ENCODE measurements at places on chromosomes 5 and 9. TPM values are rescaled to one million over a fixed set of nuclear protein-coding genes. Genes with fewer than 3 reads are reported as not detected.

DNA sequence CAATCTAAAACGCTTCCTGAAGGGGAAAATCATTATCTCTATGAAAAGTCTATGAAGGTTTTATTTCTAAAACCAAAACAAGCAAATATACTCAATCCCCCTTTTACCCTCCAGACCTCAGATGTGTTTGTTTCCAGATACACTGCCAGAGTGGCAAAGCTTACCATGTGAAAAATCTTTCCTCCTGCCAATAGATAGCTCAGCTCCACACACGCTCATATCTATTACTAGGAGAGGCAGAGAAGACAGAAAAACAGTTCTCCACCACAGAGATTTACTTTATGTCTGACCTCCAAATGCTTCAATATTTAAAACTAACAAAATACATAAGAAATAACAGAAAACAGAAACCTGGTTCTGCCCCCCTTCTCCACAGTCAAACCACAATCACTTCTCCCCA, 7.0 kb downstream of the IRX2 start:
- DNase-seq, result no peak

GRCh38 chr9:38339496-38339895, 53.0 kb upstream of the ALDH1B1 start:
- no peak for DNase-seq

- no peak for DNase-seq
These were observed 208.3 kb downstream of the SPATA31D1 start for GRCh38 chr9:82196622-82197441.

DNA sequence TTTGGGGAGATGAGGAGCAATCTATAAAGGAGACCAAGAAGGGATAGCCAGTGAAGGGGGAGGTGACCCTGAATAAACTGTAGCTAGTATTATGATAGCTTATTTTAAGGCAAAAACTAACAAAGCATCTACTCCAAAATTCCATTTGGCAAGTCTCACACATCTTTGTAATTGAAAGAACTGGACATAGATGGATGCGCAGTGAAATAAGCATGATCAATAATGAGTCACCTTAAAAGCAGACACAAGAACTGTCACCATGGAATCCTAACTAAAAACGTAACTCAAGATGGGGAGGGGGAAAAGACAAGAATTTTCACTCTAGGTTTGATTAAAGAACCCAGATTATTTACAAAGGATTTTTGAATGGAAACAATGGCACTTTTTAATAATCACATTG, 164.5 kb downstream of the MED27 start:
- DNase-seq, result no peak

DNA sequence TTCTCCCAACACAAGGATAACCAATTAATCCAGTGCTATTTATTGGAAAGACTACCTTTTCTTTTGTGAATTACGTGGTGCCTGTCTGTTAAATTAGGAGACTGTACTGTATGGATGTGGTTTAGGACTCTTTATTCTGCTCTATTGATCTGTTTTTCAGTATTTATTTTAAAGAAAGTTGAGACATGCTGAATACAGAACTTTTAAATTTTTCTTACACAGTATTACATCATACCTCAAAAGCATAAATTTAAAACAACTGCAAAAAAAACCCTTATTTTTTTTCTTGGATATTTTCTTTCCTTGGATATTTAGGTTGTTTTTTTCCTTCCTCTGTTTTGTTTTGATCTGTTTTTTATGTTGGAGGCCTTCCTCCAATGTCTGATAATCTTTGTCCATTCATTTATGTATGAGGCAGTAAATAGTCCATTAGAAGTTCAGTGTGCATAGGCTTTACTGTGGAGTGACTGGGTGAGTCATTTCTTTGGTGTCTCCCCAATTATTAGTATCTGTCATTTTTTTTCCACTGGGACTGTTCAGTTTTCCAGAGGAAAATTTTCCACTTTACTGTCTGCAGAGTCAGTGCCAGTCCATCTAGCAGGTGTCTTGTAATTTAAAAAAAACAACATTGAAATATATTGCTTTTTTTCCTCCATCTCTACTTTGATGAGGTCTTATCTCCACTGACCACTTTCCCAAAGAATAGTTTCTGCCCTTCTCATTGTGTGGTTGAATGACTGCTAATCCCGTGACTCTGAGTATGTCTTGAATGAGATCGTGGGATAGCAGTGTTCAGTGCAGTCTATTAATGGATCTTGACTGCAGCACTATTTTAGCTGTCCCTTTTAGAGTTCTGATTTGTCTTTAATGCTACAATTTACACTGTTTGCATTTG, 15.2 kb downstream of the CYSTM1 start:
- DNase-seq, result no peak

DNA sequence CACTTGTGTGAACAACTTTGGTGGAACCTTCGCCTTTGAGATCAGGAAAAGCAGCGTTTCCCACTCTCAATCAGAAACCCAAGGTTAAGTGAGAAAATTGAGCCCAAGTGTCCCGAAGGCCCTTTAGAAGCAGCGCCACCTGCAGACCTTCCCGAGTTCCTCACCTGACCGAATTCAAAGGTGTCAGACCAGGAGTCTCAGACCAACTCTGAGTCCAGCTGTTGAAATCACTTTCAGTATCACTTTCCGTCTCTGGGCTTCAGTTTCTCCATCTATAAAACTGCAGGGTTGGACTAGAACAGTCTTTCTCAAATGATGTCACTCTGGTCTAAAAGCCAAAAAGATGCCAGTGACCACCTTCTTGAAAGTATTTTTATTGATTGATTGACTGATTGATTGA, 31.7 kb upstream of the GRHPR start:
- no peak for DNase-seq

GRCh38 chr9:89640361-89640760, 35.5 kb downstream of the GADD45G start:
- DNase-seq, result no peak

DNA sequence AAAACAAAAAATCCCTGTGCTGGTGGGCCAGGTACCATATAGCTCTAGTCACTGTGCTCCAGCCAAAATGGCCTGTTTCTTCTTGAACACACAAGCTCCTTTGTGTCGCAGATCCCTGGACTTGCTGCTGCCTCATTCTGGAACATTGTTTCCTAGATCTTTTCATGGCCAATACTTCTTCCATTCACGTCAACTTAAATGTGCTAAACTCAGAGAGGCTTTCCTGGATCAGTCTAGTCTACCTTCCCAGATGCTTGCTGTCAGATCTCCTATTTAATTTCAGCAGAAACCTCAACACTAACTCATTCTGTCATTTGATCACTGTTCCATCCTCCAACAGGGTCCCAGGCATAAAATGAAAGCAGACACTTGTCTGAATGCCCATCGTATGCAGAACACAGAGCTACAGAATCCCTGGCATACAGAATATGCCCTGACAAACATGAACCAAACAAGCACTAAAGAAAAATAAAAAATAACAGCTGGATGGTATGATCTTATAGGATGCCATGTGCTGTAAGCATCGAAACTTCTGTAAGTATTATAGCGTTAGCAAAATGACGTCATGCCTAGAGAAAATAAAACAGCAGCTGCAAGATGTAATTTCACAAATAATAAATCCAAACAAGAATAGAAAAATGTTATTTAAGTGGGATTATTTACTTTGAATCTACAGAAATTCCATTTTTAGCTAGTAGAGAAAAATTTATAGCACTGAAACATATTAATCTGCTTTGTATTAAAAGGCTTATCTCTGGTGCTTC, 403.7 kb upstream of the DAP start:
- no peak for DNase-seq

GRCh38 chr9:113352411-113352810, 3.1 kb downstream of the BSPRY start:
- no peak for DNase-seq

GRCh38 chr5:1771149-1772065, 28.2 kb downstream of the MRPL36 start:
- no peak for DNase-seq

- DNase-seq, result no peak
These were observed 102.6 kb upstream of the TBC1D2 start for GRCh38 chr9:98357921-98358535.

DNA sequence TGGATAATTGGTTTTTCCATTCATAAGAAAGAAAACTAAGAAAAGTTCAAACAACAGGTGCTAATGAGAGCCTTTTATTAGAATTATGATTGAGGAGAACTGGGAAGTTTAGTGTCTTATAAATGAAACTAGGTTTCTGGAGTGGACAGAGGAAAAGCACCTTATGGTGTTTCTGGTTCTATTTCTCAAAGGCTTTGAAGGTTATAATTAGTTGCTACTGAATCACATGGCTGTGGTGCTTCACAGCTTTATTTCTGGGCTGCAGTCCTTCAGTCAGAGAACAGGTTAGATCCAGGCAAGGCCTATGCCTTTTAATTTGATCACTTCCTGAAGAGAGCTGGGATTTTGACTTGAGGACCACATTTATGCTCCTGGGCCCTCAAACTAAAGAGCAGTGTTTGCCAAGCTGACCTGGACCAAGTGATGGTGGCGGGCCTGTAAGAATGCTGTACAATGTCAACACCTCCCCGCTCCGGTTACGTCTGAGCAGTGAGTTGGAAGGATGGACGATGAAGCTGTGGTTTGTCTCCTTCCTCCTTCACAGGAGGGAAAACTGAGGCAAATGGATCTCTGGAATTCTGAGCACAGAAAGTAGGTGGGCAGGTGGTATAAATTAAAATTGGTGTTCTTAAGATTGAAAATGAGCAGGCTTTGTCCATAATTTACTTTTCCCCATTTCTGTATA, 56.0 kb downstream of the ZNF462 start:
- no peak for DNase-seq

DNA sequence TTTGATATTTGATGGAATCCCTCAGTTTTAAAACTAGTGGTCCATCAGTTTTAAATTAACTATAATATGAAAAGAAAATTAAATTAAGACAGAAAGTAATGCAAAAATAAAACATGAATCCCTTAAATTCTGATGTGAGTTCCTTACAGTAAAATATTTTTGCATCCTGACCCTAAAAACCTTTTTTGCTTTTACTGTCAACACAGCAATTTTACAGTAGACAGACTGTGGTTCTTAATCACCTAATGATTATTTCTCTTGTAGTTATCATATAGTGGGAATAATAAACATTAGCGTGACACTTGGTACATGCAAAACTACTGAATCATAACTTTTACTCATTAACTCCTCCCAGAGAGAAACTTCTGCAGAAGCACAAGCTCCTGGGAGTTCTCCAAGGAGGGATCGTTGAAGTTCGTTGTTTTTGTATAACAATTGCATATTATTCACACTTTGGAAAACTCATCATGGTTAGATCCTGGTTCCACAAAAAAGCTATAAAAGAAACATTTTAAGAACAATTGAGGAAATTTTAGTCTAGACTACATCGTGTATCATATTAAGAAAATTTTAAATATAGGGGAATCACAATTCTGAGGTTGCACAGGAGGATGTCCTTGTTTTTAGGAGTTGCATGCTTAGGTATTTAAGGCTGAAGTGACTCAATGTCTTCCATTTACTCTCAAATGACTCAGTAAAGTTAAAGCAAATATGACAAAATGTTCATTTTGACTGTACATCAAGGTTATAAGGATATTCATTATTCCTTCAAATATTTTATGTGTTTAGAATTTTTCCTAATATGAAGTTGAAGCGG, 88.2 kb upstream of the NIPAL4 start:
- no peak for DNase-seq

DNA sequence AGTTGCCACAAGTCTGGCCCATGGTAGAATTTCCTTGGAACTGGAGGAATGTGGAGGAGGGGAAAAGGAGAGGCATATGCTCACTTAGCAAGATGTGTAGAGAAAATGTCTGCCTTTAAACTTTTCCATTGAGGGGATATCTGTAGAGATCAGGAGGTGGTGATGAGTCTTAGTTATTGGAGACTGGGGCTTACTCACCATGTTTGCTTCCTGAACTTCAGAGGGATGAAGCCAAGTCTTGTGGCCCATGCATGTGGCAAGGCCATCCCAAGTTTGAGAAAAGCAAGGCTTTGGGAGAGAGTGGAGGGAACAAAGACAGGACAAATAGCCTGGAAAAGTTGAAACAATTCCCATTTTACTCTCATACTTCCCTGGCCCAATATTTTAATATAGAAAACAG, 124.5 kb downstream of the GDNF start:
- no peak for DNase-seq

GRCh38 chr5:61918611-61919010, 387.4 kb upstream of the KIF2A start:
- no peak for DNase-seq

DNA sequence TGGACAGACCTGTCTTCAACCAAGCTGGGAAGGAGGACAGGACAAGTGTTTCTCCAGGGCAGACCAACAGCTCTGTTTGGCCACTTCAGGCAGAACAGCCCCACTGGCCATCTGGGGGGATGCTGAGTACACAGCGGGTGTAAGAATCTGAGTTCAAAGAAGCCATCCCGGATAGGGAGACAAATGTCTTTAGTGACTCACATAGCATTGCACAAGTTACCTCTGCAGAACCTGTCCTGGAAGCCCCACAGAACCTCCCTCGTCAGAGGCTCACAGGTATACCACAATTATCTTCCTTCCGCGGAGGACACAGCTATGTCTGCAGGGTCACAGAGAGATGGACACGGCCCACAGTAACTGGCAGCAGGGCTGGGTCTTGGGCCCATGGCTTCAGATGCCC, 2.0 kb downstream of the OR2V2 start:
- DNase-seq, result no peak

DNA sequence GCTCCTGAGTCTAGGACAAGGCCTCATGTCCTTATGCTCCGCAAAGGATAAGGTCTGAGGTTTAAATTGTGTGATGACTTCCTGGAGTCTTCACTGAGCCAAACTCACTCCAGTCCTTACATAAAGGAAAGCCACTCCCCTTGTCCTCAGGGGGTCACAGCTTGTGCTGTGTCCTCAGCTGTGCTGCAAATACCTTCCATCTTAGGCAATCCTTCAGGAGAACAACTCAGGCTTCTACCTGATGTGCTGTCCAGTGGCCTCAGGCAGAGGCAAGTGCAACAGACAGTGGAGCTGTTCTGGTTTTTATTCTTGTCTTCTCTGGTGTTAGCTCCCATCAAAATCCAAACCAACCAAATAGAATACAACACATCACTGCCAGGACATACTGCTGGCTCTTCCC, 151.5 kb downstream of the TAF11L14 start:
- no peak for DNase-seq

GRCh38 chr9:70564468-70565335, 150.2 kb upstream of the KLF9 start:
- DNase-seq, result no peak

DNA sequence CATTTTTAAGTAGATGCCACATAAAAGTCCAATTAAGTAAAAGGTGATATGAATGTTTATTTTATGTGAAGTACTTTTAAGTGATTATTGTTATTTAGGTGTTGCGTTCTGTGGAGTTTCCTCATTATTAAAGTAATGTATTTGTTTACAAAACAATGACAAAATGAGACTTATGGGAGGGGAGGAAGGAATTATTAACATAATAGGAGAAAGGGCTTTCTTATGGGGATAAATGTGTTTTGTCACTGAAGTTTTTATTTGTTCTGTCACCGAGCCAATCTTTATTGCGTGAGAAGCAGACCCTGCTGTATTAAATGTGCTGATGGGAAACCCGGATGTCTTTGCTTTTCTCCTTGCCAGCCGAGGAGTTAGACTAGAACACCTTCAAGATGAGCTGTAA, 44.5 kb downstream of the TRIO start:
- no peak for DNase-seq

- DNase-seq, result no peak
These were observed 123.5 kb downstream of the TARS1 start for GRCh38 chr5:33563983-33564908.

GRCh38 chr9:20256284-20256948, 365.9 kb downstream of the MLLT3 start:
- no peak for DNase-seq

GRCh38 chr5:108381350-108381953, 446 bp downstream of the FBXL17 start:
- no peak for DNase-seq

Gene ADAM19
- 49.8 TPM for total RNA-seq

Gene QRFP
- total RNA-seq, result not detected

Gene SH3TC2
- 15.1 TPM for total RNA-seq

Gene SAP30L
- total RNA-seq, result 35.4 TPM

Gene C1QTNF2
- total RNA-seq, result 17.1 TPM

Gene NRG2
- total RNA-seq, result 1.4 TPM

Measured in urinary bladder (tissue), 4 donors.